Skin of body (tissue), 3 donors: ENCODE measurements at places on chromosomes 16 and 17. TPM values are rescaled to one million over a fixed set of nuclear protein-coding genes. Genes with fewer than 3 reads are reported as not detected.

ABCC11 gene
- total RNA-seq = 0.20 TPM

GRCh38 chr17:34672176-34672785, 92.9 kb downstream of the TMEM132E start:
- DNase-seq = no peak

DNA sequence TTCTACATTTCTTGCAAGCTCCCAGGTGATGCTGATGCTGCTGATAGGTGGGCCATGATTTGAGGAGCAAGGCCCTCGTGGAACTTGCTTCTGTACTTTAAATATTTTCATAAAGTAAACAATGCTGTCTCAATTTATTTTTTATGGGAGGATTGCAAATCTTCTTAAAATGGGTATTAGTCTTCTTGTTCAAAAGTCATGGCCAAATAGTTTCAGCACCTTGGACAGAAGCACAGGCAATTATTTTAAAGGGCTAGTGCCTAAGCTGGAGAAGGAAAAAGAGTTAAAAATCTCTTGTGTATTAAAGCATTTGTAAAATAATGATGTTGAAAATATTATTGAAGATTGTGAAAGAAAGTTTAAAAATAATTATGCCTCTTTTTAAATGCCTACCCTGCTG, 50.5 kb downstream of the GPR139 start:
- DNase-seq = no peak

GDPD3 gene
- 4.6 TPM for total RNA-seq

DNA sequence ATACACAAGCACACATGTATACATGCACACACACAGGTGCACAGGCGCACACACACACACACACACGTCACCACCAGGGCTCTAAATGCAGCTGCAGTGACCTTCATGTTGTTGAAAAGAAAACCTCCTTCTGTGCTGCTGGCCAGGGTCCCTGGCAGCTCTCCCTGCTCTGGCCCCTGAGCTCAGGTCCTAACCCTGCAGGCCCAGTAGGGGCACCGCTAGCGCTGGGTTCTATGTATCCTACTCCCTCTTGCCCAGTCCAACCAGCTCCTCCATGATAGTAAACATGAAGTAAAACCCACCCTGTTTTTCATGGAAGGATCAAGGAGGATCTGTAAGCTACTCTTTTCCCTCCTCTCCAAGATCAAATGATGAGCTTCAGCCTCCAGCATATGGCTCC, 172.8 kb downstream of the RBFOX3 start:
- DNase-seq = no peak

DNA sequence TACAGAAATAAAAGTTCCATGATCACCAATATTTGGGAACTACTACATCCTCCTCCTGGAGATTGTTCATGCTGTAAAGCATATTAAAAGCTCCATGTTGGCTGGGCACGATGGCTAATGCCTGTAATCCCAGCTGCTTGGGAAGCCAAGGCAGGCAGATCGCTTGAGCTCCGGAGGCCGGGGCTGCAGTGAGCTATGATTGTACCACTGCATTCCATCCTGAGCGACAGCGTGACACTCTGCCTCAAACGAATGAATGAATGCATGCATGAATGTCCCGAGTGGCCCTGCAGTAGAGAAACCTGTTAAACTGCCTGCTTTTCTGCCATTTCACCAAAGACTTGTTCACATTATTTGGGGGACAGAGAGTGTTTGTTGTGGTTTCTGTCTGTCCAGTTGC, 15.0 kb downstream of the CNEP1R1 start:
- no peak for DNase-seq

DNA sequence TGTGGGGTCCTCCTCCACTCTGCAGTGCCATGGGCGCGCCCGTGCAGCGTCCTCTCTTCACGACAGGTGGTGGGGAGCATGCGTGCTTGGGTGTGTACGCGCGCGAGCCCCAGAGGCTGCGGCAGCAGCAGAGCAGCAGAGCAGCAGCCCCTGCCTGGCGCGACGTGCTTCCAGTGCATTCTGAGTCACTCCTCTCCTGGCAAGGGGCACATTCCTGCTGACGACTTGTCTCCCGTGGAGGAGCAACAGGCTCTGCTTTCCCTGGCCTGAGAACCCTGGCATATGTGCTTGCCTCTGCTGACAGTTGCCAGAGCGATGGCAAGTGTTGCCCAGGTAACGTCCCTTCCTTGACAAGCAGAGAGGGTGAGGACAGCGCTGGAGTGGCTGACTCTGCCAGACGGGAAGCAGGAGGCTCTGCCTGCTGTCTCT, 133.8 kb upstream of the PLCG2 start:
- no peak for DNase-seq

DNA sequence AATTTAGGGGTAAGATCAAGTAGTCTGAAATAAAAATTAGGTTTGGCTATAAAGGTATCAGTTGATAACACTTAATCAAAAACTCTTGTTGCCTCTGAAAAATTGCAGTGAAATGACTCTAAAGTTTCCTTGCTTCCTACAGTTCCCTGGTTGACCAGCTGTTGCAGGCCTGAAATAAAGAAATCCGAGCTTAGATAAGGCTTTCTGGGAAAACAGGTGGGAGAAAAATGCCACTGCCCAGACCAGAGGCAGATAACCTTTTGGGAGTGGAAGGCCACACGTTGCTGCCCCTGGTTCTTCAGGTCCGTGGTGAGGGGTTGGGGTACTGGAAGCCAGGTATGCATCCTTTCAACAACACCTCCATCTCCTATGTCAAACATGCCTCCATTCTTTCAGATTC, 111.3 kb downstream of the HS3ST3A1 start:
- DNase-seq = no peak

GRCh38 chr17:38579934-38580333, 25.8 kb downstream of the SRCIN1 start:
- no peak for DNase-seq

- DNase-seq = no peak
These were observed 3.8 kb downstream of the NTHL1 start for GRCh38 chr16:2043667-2044451.

- peak; percentile 67 for DNase-seq
These were observed 15.8 kb downstream of the SNX20 start for GRCh38 chr16:50665128-50665878.

DNA sequence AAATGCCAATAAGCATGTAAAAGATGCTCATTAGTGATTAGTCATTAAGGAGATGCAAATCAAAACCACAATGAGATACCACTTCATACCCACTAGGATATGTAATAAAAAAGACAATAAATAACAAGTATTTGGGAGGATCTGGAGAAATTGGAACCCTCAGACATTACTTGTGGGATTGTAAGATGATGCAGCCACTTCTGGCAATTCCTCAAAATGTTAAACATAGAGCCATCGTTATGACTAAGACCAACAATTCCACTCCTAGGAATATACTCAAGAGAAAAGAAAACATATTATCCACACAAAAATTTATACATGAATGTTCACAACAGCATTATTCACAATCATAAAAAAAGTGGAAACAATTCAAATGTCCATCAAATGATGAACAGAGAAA, 336.2 kb upstream of the PMFBP1 start:
- DNase-seq = no peak

MMP28 gene
- 6.1 TPM for total RNA-seq

P2RX1 gene
- total RNA-seq = 2.6 TPM

HOXB1 gene
- total RNA-seq = not detected

DNA sequence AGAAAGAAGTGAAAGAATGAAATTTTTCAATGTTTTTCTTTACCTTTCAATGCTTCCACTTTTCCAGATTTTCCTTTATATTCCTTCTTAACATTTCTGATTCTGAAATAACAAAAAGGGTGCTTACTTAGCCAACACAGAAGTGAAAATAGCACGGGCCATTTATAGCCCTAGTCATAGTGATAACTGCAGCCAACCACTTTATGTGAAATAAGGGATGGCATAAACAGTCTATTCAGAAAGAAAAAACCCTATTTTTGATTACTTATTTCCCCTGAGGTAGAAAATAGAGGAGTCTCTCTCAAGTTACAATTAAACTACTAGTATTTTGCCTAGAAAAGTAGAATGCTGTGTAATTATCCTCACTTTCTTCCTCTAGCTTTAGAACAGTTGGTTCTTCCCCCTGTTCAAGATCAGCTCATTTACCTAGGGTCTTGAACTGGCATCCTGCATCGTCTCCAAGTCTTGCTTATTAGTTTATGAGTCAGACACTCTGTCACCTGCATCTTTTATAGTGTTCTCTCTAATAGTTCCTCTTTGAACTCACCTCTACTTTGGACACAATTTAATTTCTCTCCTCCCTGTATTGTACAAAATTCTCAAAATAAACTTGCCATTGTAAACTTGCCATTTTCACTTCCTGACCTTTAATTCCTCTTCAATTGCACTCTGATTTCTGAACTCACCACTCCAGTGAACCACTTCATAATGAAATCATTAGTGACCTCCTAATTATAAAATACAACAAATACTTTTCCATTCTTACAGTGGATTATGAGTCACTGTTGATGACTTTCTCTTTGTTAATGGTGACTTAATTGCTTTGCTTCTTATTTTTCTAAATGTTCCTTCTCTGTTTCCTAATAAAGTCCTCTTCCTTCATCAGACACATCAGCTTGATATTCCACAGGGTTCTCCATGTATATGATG, 23.6 kb downstream of the ABCA6 start:
- DNase-seq = no peak

GRCh38 chr16:74094514-74094913, 202.1 kb upstream of the PSMD7 start:
- DNase-seq = no peak

- peak; percentile 29 for DNase-seq
These were observed 43.5 kb downstream of the HS3ST2 start for GRCh38 chr16:22857296-22858025.

PPP1R27 gene
- total RNA-seq = 10.0 TPM

- DNase-seq = no peak
These were observed 22.1 kb upstream of the HNF1B start for GRCh38 chr17:37766971-37767370.

FAM171A2 gene
- 3.4 TPM for total RNA-seq

UNC45B gene
- 13.3 TPM for total RNA-seq

- no peak for DNase-seq
These were observed 32.7 kb upstream of the CACNG1 start for GRCh38 chr17:67011527-67012175.

DNA sequence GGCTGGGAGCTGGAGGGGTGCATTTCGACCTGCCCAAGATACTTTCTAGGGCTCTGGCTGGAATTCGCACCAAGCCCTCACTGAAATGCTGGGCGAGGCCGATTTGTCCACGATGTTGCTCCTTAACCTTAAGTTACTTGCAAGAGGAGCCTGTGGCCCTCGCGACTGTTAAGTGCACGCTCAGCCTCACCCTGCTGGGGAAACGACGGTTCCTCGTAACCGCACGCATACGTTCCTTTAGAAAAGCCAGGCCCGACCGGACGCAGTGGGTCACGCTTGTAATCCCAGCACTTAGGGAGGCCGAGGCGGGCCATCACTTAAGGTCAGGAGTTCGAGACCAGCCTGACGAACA, 607 bp upstream of the NCOR1 start:
- DNase-seq = peak; percentile 20

DNA sequence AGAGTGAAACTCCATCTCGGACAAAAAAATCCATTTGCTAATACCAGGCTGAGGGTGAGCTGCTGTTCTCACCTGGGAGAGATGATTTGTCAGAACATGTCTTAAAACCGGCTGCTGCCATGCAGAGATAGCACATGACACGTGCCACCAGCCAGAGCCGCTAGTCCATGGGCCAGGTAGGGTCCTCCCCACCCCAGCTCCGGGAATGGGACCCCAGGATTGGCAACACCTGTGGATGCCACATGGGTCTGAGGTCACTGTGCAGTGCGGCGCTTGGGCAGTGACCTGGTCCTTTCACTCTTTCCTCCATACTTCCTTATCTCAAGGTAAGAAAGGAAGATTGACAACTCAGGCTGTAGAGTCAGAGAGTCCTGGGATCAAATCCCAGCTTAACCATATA, 393.3 kb upstream of the TNRC6C start:
- no peak for DNase-seq

USP22 gene
- total RNA-seq = 137 TPM
